ENCODE measurements at places on chromosomes 12 and 14.

DNA sequence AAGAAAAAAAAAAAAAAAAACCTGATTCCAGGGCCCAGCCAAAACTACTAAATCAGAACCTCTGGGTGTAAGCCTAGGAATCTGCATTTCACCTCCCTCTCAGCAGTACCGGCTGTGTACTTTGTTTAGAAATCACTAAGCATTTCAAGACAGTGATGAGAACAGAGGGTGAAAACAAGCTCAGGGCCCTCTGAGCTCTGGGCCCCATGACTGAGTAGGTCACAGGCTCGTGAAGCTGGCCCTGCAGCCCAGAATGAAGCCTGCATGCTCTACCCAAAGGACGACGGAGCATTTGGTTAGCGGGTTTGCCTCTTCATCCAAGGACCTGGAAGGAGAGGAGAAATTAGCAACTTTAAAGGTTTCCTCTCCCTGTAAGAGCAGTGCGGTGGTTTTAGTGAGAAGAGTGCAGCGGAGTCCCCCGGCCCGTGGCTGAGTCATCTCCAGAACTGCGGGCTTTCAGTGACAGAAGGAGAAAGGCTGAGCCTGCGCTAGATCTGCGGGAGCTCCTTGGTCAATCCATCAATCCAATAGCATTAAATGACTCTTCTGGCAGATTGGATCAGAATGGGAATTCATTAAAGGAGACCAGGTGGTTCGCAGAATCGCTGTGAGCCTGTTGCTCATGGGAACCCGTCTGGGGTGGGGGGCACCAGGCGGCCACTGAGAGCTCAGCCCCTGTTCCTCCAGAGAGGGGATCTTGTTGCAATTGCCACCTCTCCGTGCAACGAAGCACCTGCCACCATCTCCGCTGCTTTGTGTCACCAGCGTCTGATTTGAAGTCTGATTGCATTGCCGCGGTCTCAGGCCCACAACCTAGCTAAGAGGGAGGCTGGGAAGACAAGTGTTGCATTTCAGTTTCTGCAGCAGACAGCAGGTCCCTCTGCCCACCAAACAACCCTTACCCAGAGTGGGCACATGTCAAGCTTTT lies 7.3 kb downstream of the IL31 start:
- DNase-seq: no peak

GRCh38 chr12:15777355-15778012 lies 11.7 kb downstream of the EPS8 start:
- DNase-seq: no peak

DNA sequence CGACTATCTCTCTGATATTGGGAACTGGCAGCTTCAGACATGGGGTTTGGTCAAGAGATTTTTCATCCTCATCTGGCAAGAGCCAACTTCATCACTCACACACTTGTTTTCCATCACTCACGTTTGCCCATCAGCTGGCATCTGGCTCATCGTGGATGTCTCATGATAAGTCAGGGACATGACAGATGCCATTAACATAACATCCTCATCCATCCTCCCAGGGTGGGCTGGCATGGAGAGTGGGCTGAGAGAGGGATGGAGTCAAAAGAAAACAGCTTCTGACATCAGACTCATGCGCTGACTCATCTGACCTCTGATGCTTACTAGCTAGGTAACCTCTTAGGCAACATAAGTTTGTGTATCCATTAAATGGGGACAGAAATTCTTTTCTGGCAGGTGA lies 1.8 kb upstream of the VSX2 start:
- no peak for DNase-seq

- no peak for DNase-seq
Measured at GRCh38 chr14:72941286-72941985, 15.2 kb downstream of the DCAF4 start.

DNA sequence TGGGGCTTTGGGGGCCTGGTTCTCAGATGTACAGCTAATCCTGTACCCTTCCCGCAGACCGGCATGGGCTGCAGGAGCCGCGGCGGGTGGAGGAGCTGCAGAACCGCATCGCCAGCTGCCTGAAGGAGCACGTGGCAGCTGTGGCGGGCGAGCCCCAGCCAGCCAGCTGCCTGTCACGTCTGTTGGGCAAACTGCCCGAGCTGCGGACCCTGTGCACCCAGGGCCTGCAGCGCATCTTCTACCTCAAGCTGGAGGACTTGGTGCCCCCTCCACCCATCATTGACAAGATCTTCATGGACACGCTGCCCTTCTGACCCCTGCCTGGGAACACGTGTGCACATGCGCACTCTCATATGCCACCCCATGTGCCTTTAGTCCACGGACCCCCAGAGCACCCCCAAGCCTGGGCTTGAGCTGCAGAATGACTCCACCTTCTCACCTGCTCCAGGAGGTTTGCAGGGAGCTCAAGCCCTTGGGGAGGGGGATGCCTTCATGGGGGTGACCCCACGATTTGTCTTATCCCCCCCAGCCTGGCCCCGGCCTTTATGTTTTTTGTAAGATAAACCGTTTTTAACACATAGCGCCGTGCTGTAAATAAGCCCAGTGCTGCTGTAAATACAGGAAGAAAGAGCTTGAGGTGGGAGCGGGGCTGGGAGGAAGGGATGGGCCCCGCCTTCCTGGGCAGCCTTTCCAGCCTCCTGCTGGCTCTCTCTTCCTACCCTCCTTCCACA lies 7.6 kb downstream of the NR4A1 start:
- DNase-seq: no peak

DNA sequence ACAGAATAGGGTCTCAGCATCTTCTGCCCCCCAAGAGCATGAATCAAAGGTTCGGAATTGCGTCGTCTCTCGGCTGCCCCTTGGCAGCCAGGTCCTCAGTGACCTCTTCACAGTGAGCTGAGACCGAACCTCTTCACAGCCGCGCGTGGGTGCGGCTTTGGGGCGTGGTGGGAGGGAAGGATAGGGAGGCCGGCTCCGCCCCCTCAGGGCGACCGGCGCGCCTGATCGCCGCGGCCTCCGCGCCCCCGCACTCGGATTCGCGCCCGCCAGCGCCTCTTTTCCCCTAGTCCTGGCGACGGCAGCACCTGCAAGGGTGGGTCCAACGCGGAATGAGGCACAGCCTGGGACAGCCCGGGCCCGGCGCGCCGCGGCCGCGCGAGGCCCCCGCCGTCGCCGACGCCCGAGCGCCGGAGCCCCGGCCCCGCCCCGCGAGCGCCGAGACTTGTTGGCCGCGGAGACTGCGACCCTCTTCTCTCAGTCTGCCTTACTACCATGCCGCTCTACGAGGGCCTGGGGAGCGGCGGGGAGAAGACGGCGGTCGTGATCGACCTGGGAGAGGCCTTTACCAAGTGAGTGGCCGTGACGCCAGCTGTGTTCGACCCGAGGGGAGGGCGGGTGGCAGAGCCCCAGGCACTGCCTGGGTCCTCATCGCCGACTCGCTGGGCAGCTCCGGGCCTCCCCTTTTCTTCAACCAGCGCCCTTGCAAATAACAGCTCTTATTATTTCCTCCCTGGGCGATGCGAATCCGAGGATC lies at the start of gene ACTR10:
Gene ACTR10, plus strand, starts transcription at position 424 of the 754 bp plus-strand sequence. Its CDS starts 69 bp downstream, at position 493.
- DNase-seq: no peak

DNA sequence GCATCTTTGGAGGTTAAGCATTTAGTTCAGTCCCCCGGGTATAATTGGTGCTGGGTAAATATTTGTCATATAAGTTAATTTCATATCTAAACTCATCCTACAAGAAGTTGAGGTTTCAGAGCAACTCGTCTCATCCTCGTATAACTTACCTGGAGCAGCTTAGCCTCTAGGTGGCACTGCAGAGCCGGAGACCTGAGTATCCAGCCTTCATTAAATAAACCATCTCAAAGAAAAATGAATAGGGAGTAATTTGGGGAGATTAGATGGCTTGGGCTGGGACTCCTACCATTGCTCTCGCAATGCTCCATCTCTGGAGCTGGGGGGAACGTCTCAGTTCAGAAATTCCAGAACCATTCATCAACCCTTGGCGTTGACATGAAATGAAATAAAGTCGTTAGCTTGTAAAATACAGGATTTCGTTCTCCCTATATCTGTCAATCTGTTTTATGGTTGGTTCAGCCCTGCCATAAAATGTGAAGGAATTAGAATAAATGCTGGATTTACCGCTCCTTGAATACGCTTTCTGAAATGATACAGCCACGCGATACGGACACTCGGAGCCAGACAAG lies 122.9 kb upstream of the TMEM132D start:
- DNase-seq: no peak

- DNase-seq: no peak
Measured at GRCh38 chr14:98894600-98894999, 377.4 kb downstream of the BCL11B start.

DNA sequence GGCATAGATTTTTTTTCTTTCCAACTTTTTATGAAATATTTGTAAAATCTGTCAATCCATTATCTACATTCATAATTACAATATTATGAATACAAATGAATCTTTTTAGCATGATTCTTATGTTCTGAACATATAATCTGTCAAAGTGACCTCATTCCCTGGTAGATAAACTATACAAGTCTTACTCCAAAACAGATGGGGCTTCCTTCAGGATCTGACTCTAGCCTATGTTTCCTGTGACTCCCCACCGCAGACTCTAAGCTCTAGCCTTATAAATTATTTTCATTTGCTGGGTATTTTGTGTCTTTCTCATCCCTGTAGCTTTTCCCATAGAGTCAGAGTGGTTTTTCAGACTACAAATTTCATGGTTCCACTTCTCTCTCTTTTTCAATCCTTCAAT lies 202.1 kb upstream of the KITLG start:
- DNase-seq: no peak

GRCh38 chr12:112900298-112901145 lies 6.2 kb upstream of the OAS1 start:
- DNase-seq: no peak

GRCh38 chr12:32402170-32402569 lies 2.8 kb downstream of the FGD4 start:
- DNase-seq: no peak

DNA sequence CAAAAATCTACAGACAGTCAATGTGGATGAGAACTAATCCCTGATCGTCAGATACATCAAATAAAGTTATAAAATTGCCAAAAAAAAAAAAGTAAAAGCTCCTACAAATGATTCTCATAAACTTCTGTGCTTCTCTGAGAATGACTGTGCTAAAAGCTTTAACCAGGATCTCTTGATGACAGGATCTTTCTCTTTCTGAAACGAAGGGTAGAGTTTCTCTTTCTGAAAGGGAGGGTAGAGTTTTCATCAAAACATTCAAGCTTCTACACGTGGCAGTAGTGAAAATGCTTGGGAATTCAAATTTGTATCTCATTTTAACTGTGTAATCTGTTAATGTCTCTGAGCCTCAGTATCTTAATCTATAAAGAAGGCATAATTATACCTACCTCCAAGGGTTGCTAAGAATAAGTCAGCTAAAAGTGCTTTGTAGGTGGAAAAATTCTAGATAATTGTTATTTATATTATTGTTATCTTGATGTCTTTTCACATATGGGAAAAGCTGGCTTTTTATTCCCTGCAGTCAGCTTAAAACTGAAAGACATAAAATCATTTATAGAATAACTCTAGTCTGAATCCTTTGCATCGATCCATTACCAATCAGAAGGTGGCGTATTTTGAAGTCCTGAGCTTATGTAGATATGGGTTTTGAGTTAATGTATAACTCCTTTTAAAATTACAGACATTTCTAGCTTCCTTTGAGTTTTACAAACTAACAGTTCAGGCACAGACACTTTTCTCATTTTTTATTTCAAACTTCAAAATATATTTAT lies 157.4 kb downstream of the DACT1 start:
- DNase-seq: no peak

GRCh38 chr12:90959538-90960139 lies 4.7 kb upstream of the CCER1 start:
- DNase-seq: no peak

GRCh38 chr12:12943586-12944260 lies 8.2 kb downstream of the GPRC5D start:
- no peak for DNase-seq

DNA sequence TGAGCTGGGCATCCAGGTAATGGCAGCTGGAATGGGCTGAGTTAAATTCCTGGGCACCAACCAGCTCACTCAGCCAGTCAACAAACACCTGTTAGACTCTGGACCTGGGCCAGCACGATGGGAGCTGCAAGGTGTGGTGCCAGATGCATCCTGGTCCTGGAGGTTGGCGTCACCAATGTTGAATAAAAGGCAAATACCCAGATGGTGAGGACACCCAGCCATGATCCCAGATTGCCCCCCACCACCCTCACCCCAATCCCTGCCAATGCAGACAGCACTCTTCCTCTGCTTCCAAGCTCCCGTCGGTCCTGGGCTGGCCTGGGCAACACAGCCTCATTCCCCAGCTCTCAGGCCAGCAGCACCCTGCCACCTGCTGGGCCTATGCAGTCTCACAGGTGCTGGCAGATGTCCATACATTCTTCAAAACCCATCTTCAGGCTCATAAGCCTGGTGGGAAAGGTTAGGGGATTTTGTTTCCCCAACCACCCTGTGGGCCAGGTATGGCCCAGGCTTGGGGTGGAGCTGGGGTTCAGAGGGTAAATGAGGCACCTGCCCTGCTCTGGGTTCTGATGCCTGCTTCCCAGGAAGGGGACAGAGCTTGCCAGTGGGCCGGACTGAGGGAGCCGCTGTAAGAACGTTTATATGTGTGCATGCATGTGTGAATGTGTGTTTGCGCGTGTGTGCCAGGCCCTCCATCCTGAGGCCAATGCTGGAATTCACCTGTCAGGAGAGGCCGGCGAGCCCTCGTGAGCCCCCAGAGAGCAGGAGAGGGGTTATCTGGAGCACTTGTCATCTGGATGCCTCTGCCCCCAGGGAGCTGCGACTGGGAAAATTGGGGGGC lies 58.0 kb downstream of the LGMN start:
- no peak for DNase-seq

GRCh38 chr14:81341370-81341769 lies 58.8 kb downstream of the STON2 start:
- no peak for DNase-seq

- DNase-seq: no peak
Measured at GRCh38 chr12:109714141-109714912, 702 bp downstream of the FAM222A start.

GRCh38 chr12:102510031-102510430 lies 29.7 kb upstream of the IGF1 start:
- DNase-seq: no peak

- no peak for DNase-seq
Measured at GRCh38 chr14:35818346-35819115, 7.6 kb upstream of the BRMS1L start.

- DNase-seq: no peak
Measured at GRCh38 chr14:42802346-42802745, 1195.7 kb downstream of the LRFN5 start.

- no peak for DNase-seq
Measured at GRCh38 chr14:90299408-90299807, 32.3 kb downstream of the NRDE2 start.

DNA sequence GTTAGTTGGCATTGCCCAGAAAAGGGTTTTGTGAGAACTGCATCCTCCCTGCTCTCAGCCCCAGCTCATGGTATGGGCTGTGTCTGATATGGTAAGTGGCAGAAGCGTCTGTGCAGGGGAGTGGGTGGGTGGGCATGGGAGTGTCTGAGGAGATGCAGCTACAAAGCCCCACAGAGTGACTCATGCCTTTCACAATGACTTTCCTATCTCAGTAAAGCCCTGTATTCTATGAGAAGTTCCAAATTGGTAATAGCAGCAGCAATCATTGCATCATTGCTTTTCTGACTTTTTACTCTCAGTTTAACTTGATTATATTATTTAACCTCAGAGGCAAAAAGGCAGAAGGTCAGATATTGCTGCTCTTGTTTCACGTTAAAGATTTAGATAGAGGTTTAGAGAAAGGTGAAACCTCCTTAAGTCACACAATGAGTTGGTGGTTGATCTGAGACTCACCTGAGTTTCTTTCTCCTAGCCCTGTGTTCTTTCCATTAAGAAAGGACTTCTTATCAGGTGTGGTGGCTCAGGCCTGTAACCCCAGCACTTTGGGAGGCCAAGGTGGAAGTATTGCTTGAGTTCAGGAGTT lies 171.7 kb downstream of the SLC5A8 start:
- DNase-seq: no peak
